Activated CD4-positive, alpha-beta T cell treated with anti-CD3 and anti-CD28 coated beads, Interleukin-2, amount 50 U/mL, for 48 hours (primary cell): ENCODE measurements at places on chromosomes 16 and 17.

GRCh38 chr17:80380555-80381002 lies 34.4 kb upstream of the ENDOV start:
- DNase-seq, result no peak

DNA sequence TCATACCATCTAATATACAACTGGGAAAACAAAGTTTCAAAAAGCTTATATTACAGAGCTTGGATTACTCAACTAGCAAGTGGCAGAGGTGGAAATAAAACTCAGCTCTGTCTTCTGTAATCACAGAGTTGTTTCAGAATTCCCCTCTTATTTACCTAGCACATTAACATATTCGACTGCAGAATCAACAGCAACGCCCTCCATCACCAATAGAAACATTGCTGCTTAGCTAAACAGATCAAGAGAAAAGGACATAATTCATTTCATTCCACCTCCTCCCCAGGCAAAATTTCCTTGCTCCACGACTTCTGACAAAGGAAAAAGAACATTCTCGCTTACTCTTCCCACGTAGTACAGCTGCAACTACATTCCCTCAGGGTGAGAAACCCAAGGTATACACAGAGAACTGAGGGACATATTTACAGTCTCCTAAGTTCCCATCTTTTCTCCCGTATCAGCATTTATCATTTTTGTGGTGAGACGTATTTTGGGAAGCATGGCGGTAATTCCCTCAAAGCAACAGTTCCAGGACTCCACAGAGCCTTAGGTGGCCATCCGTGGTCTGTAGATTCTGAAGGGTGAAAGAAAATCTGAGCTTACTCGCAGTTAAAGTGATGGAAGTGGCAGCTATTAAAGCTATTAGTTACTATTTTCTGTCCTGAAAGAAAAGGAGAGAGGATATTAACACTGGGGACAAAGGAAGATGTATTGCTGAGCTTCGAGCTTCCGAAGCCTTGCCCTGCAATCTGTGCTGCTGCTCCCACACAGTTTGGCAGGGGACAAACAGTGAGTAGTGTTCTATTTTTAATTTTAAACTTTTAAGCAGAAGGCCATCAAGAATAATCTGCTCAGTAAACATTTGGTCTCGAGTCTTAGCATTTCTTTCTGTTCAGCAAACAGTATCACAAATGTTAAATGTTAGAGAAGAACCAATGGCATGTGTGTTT lies 1296.2 kb downstream of the CDH8 start:
- no peak for DNase-seq

DNA sequence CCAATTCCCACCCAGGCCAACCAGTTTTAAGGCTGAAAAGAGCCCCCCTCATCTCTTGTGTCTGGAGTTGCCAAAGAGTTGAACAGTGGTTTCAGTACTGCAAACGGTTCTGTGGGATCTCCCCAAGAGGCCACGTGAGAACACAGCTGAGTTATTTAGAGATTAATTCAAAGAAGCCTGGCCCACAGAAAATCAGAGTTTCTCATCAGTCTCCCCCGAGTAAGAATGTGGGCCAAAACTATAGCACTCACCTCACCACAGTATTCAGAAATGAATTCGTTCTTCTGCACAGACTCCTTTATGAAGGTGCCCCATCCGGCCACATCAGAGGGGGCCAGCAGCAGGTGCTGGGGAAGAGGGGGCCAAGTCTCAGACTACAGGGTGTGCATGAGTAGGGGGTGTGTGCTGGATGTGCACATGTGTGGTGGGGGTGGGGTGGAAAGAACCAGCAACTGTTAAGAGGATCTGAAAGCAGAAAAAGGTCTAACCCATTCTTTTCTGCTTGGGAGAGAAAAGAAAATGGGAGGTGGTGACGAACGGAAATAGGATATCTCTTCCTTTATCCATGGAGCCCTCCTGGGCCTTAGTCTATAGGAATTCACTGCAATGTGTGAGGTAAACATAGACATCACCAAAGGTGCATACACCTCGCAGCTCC lies 22.6 kb downstream of the CNTNAP1 start:
- DNase-seq, result peak; percentile 55

DNA sequence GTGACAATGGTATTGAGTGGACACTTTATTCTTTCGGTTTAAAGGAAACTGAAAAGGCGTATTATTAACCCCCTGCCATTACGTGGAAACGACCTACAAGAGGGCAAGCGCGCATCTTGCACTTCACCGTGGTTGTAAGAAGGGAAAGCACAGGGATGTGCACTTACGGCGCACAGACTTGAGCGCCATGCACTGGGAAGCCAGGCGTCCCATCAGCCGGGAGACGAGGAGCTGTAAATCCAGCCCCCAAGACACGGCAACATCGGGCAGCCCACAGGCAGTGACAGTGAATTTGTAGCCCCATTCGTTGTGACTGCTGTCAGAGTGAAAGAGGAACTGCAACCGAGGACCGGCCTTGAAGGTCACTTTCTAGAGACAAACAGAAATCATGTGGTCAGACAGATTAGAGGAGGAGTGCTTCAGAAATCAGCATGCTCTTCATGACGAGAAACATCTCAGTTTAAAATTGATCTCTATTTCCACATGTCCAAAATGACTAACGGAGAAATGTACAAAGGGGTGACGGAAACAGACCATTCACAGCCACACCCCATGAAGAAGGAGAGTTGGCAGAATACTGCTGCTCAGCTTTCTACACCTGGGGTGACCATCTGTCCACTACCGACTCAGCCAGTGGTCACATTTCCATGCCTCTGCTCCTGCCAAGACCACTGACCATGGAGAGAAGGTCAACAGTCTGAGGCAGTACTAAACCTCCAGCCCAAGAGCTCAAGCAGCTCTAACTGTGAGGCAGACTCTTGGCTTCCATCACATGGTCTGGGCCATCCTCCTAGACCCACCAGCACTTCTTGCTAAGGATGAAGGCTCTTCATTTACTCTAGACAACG lies 68.6 kb downstream of the ZZEF1 start:
- no peak for DNase-seq

GRCh38 chr16:19974607-19975006 lies 90.0 kb upstream of the GPRC5B start:
- no peak for DNase-seq
